Activated naive CD4-positive, alpha-beta T cell treated with anti-CD3 and anti-CD28 coated beads, Interleukin-2, amount 50 U/mL, for 16 hours (primary cell): ENCODE measurements at places on chromosomes 13 and 19.

DNA sequence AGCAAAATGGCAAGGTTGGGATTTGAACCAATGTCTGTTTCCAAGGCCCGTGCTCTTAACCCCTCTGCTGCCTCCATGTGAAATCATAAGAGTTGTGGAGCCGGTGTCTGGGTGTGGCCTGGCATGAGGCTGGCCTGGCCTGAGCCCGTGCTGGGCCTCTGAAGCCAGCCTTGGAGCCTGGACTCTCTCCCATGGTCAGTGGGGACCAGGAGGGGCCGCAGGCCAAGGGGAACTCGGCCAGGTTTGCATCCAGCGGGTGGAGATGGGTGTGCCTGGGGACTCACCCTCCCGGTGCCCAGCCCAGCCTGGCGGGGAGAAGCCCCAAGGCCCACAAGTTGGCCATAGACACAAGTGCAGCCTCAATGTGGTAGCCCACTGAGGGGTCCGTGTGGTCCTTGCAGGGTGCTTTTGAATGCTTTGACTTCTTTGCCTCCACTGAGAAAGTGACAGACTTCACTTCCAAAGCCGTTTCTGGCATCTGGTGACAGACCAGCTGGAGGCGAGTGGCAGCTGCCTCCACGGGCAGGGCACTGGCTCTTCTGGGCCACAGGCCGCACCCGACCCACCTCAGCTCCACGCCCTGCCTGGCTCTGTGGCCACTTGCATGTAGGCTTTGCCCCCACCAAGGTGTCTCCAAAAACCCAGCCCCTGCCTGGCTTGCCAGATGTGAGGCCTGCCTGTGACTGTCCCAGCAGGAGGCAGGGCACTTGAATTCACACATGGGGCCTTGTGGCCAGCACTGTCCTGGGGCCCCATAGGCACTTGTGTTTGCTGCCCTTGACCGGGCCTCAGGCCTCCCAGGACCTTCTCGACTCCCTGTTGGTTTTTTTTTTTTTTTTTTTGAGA, 26.2 kb upstream of the NCCRP1 start:
- no peak for DNase-seq

DNA sequence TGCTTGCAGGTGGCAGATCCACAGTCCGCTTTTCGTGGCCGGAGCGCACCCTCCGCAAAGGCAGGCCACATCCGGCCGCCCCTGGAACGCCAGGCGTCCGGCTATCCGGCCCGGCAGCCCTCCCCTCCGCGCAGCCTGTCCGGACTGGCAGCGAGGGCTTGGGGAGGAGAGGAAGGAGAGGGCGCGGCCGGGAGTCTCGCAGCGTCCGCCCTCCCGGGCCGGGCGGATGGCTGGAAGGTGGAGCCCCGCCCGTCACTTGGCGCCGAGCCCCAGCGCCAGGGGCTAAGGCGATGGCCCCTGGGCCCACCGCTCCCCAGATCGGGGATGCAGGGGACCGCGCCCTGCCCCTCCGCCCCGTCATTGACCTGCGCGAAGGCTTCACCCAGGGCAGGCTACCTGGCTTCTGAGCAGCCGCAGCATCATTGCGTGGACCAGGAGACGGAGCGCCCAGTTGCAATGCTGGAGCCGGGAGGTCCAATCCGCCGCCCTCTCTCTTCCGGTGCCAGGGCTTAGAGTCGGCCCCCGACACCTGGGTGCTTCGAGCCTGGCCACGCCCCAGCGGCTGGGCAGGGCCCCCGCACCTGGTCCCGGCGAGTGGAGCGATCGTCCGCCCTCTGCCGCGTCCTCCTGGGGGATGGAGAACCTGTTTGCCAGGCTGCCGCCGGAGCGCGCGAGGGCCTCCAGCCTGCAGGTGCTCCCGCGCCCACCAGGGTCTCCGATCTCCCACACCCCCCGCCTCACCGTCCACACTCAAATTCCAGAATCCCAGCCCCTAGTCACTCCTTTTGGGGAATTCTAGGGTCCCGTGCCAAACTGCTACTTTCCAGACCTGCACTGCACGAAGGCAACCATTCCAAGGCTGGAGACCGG, at the start of gene FUT1:
Gene FUT1, minus strand, starts transcription at position 146 of the 870 bp plus-strand sequence. CDS start 1,360 bp downstream, outside the sequence.
- DNase-seq, result peak; percentile 37

DNA sequence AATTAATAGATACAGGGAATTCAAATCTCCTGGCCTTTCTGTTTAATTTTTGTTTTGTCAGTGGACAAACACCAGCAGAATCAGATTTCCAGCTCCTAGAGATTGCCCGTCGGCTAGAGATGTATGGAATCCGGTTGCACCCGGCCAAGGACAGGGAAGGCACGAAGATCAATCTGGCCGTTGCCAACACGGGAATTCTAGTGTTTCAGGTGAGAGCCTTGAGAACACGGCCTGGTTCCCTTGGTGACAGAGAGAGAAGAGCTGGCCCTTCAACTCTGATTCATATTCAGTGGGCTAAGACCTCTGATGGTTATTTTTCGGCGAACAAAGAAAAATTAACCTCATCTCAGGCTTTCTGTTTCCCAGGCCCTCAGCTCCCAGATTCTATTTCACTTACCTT, 191.3 kb downstream of the STK24 start:
- no peak for DNase-seq

DNA sequence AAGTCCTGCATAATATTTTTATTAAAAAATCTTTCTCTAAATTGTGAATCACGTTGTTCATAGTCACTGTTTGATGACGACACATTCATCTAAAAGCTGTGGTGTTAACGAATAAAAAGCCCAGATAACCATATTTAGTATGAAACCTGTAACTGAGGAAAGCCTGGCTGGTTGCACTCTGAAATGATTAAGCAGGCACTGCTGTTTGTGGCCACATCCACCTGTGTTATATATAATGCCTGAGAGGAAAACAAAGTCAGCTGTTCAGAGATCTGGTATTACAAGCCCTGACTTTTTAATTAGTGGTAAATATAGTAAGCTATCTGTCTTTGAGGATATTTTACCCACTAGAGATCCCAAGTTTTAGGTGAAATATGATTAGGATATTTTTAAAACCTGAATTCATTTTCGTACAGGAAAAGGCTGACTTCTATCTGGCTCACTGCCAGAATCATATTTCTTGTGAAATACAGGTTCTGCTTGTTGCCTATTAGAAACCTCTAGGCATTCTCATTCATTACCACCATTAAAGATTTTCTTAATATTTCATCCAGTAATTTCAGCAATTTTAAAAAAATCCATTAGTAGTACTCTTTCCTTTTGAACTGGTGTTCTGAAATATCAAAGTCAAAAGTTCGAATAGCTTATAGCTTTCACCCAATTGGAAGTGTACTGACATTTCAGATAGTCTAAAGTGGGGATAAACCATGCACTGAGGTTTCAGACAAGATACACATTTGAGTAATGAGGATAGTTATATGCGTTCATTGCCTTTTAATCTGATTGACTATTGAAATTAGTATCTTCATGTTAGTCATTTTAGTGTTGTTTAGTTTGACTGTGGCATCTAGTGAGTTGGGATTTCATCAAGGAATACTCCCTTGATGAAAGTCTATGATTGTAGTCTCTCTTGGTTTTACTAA, 79.7 kb downstream of the LMO7 start:
- no peak for DNase-seq

GRCh38 chr13:93577105-93577504, 350.5 kb downstream of the GPC6 start:
- no peak for DNase-seq

- DNase-seq, result no peak
These were observed 4.8 kb downstream of the ZNF790 start for GRCh38 chr19:36833430-36833829.

DNA sequence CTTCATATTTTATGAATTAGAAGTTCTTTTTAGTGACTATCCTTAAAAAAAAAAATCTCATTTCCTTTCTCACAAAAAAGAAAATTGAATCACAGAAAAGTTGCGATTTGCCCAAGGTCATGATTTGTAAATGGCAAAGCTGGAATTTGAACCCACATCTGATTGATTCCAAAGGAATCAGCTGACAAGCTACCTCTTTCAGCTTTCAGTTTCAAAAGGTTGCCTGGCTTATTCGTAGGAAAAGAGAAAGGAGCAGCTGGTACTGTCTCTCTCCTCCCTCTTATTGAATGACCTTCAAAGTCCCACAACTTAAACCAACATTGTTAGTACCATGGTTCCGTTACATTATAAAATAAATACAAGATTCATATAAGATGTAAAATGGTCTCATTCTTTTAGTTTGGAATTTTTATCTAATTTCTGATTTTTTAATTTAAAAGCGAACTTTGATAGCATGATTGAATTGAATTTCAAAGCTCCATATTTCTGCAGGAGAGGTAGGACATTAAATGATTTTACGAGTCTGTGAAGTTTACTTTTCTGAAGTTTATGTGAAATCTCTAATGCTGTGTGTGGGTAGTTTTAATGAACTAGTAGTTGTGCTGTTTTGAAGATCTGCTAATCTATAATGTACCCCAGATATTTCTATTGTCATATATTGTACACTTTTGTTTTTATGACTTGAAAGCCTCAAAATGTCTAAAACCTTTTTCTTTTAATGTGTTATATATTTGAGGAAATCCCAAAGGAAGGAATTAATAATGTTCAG, 18.5 kb upstream of the KCTD4 start:
- no peak for DNase-seq

- no peak for DNase-seq
These were observed 283.2 kb upstream of the SLC10A2 start for GRCh38 chr13:103349211-103349980.

GRCh38 chr19:3006075-3006767, 22.9 kb downstream of the TLE2 start:
- DNase-seq, result peak; percentile 22

GRCh38 chr13:78404846-78405360, 198.4 kb downstream of the POU4F1 start:
- DNase-seq, result no peak
